ENCODE measurements at places on chromosomes 1 and 21.
A peak's percentile ranks its signal among the peaks of the same experiment; 100 is the strongest.

DNA sequence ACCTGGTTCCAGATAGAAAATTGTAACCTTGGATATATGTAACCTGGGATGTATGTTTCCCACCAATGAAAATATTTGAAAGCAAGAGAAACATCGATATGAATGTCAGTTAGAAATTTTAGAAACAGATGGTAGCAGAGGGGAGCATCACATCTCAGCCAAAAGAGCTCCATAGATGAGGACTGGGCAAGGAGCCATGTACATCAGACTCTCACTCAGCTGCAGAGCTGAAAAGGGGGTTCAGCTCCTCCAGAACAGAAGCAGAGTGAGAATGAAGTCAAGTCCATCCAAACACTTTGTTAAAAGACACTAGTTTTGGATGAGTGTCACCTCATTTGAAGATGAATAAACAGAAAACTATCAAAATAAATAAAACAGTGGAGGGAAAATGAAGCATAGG is 202.4 kb downstream of the HMCN1 start:
- no peak for DNase-seq

GRCh38 chr1:50702395-50702794 is 257.7 kb downstream of the FAF1 start:
- no peak for DNase-seq

GRCh38 chr1:1325288-1326074 is 879 bp downstream of the CPTP start:
- no peak for DNase-seq

DNA sequence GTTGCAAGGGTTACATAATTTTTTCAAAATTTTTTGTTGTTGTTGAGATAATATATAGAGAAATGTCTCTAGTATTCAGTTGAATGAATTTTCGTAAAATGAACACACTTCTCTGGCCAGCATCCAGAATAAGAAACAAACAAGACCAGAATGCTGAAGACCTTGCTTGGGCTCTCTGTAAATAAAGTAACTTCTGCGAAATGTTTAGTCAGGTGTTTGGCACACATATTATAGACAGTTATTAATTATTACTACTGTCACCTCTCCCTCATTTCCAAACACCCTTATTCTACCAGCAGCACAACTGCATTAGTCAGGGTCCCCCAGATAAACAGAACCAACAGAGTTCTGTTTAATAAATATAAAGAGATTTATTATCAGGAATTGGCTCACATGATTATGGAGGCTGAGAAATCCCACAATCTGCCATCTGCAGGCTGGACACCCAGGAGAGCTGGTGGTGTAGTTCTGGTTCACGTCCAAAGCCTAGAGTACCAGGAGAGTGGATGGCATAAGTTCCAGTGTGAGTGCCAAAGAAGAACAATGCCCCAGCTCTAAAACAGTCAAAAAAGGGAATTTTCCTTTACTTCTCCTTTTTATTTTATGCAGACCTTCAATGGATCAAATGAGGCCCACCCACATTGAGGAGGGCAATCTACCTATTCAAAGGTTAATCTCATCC is 44.1 kb upstream of the KCND3 start:
- no peak for DNase-seq

DNA sequence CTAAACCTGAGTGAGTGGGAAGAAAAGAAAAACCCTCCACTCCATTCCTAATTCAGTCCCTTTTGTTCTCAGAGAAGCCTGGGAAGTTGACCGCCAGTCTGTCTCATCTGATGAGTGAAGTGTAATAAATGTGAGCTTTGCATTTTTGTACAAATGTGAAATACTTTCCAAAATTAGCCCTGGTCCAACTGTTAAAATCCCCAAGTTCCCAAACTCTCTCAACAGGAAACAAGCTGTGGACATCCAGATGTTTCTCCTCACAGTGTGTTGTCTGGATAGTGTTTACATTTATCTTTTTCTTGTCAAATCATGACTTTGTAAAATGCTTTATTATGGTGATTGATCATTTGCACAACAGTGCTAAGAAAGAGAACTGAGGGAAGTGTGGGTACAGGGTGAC is 145.1 kb downstream of the TM2D1 start:
- no peak for DNase-seq

GRCh38 chr1:94032637-94033036 is 88.3 kb downstream of the ABCA4 start:
- no peak for DNase-seq

DNA sequence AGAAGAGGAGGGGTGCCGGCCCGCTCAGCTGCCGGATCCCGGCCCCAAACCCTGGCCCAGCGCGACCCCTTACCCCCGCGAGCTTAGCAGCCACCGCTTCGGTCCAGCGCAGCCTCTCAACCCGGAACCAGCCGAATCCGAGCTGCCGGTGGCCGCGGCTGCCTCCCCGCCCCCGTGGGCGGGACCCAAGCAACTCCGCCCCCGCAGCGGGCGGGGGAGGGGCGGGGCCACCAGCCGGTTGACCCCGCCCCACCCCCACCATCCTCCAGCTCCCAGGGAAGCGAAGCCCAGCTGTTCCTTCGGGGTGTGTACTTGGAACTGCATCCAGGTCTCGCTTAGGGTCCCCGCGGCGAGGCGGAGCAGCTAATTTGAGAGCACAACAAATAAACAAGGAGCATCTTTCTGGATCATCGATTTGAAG is at the start of gene TRIM62:
TSS of gene TRIM62 (minus strand) at position 123 of the 421 bp plus-strand sequence. CDS start 611 bp downstream, outside the sequence.
- DNase-seq: peak; percentile 85

DNA sequence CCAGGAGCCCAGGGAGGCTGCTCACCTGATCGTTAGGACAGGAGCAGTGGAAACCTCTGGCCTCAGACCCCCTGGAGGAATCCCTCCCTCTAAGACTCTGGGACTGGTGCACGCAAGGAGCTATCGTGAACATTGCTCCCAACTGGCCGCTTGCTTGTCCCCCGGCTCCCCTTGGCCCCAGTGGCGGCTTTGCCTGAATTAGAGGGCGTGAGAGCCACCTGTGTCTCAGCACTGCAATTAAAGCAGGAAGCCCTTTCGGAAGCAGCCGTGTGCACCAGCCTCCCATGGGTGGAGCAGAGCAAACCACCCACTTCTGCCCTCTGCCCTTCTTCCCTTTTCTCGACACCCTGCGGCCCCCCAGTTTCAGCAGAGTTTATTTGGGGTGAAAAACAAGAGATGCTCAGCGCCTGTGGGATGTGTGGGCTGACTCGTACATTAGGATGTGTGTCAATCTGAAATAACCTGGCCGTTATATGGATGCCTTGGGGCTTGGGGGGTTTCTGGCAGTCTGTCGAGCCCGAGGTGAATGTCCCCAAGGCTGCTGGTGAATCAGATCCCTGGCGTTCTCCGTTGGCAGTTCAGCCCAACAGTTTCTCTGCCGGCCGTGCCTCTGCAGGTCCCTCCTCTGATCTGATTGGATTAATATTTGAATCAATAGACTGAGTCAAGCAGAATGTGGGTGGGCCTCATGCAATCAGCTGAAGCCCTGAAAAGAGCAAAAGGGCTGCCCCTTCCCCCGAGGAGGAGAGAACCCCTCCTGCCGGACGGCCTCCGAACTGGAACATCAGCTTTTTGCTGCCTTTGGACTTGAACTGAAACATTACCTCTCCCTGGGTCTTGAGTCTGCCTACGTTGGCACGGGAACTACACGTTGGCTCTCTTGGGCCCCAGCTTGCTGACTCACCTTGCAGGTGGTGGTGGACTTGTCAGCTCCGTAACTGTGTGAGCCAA is 7.3 kb upstream of the UMODL1 start:
- DNase-seq: no peak

GRCh38 chr21:45891388-45892155 is 90.0 kb upstream of the COL6A1 start:
- no peak for DNase-seq

DNA sequence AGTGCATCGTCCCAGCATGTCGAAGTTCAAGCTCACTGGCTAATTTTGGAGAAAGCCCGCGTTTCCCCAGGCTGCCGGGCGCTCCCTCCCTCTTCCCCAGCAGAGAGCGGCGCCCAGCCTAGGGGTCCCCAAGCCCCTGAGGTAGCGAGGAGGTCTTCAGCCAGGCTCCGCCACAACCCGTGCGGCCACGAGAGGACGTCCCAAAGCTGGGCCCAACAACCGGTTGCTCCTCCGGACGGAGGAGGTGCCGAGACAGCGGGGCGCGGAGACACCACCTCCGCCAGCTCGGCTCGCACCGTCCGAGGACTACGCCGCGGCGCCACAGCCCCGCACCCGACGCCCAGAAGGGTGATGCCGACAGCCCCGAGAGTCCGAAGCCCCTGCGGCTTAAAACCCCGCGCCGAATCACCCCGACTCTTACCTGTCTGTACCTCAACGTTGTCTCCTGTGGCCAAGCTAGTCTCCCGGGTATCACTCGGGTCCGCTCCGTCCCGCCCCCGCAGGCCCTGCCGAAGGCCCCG is at the start of gene DENND2C:
TSS of gene DENND2C (minus strand) at position 488 of the 521 bp plus-strand sequence. CDS start 44,065 bp downstream, outside the sequence.
- DNase-seq: no peak

GRCh38 chr1:116486424-116486823 is 84.4 kb downstream of the CD58 start:
- peak; percentile 82 for DNase-seq

DNA sequence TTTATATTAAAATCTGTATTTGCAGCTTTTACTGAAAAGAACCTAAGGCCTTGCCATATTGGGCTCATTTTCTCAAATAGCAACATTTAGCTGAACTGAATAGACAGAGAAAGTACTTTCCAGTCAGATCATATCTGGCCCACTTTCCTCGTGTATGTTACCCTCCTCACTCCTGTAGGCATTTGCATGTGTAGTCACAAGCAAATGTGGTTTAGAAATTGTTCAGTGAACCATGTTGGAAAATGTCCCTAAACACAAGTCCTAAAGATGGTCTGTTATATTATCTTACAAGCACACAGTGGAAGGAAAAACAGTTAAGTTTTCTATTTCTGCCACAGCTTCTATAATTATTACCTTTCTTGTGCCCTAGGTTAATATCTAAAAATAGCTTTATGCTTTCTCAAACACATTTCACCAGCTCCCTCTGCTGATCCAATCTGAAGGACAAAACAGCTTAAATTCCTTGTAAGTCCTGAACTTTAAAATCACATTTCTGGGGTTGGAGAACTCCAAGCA is 606 bp upstream of the FMO4 start:
- no peak for DNase-seq

DNA sequence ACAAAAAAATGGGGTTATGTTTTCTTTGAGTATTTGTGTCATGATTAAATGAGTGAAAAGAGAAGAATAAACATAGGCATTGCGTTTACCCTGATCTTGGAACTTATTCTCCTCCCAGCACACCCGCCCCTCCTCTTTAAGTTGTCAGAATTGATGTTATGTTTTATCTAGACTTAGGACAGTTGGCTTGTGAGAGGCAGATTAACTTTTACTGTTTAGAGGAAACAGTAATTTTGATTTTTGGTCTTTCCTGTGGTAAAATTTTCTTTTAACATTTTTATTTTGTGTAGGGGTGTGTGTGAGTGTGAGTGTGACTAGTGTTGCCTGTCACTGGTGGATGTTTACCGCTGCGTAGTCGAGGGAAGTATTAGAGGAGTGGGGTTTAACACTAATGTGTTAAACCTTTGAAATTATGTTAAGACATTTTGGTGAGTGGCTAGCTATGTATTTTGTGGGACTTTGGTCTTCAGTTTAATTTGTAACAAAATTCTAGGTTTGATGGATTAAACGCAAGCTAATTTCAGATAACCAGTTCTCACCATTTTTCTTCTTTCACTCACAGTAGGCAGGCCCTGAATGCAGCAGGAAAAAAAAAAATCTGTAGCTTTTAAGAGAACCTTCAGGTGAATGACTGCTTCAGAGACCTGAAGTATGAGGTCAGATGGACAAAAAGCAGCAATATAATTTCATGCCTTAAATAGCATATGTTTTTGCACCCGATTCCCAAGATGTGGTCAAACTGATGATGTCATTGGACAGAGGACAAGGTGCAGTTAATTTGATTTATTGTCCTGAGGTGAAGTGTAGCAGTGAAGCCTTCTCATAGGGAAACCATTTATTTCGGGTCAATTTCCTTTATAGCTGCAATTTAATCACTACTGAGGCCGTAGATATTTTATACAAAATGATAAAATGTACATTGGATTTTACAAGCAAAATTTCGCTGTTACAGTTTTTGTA is 2.7 kb downstream of the POU2F1 start:
- no peak for DNase-seq

GRCh38 chr1:232084584-232085223 is 458.1 kb downstream of the DISC1 start:
- peak; percentile 14 for DNase-seq

- no peak for DNase-seq
Observed at GRCh38 chr1:97423403-97423802, 497.4 kb downstream of the DPYD start.

DNA sequence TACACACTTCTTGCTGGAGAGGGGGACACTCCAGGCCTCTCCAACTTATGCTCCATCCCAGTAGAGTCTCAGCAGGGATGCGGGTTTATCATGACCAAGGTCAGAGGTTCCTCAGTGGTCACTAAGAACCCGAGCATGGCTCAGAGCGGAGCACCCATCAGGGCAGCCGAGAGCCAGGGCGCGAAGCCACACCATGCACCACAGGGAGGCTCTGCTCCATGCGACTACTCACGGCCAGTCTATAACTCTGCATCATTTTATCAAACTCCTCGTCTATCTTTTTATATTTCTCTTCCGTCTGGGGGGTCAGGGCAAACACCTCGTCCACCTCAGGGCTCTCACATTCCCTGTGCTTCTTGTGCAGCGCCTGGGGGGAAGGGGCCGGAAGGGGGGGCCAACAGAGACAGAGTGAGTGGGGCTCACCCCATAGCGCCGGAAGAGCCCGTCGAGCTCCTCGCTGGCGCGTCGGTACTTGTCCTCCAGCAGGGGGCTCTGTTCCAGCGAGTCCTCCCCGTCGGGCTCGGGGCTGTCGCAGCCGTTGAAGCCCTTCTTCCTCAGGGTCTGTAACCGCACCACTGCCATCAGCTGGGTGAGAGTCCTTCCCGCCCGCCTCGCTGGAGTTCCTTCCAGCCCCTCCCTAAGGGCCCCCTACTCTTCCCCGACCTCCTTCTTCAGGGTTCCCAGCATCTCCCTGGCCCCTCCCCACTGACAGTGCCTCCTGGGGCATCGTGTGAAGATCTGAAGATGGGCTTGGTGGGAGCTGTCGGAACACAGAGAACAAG is 20.0 kb downstream of the MEF2D start:
- no peak for DNase-seq

DNA sequence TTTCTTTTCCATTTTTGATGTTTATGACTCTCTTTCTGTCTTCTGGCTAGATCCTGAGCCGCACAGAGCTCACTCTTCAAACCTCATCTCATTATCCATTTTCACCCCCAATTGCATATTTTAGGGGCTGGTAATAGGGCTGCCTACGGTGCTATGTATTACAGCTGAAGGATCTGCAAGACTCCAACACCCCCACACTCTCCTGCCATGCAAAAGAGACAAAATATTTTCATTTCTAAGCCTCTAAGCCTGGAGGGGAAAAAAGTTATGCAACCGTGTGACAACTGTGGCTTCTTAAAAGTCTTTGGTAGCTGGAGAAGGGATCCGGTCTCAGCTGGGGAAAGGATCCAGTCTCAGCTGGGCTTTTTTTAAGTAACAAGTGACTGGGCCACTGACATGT is 311.6 kb downstream of the NPHP4 start:
- no peak for DNase-seq

GRCh38 chr1:233005156-233005555 is 54.7 kb downstream of the NTPCR start:
- DNase-seq: no peak

DNA sequence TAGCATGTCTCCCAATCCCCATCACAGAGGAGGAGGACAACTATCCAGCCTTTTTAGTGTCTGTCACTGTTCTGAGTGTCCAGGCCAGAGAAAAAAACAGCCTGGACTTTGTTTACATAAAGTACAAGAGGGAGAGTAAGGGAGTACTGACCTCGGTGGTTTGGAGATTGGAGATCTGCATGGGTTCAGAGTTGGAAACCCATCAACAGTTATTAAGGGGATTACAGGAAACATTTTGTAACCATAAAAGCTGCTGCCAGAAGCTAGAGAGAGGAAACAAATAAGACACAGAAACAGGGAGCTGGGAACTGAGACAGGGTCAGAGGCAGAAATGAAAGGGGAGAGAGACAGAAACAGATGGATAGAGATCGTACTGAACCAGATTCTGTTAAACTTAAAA is 131.5 kb upstream of the CTTNBP2NL start:
- DNase-seq: no peak

Data from iris pigment epithelial cell (primary cell).